ENCODE measurements at places on chromosomes 4 and X.

GRCh38 chr4:83230928-83231327 lies 53.7 kb downstream of the COQ2 start:
- DNase-seq, result no peak

DNA sequence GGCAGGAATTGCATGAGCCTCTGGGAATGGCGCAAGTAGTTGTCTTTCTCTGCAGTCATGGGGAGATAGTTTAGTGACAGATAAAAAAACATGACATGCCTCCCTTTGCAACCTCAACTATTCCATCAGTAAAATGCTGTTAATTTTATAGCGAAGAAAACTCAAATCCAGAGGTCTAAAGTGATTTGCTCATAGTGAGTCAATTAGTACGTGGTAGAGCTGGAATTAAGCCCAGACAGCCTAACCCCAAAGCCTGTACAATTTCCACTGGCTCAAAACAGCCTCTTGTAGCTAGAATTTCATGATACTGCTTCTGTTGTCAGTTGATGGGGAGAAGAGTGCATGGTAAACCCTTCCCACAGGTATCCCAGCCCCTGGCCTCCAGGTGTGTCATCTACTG lies 81.3 kb upstream of the TRPC5 start:
- no peak for DNase-seq

DNA sequence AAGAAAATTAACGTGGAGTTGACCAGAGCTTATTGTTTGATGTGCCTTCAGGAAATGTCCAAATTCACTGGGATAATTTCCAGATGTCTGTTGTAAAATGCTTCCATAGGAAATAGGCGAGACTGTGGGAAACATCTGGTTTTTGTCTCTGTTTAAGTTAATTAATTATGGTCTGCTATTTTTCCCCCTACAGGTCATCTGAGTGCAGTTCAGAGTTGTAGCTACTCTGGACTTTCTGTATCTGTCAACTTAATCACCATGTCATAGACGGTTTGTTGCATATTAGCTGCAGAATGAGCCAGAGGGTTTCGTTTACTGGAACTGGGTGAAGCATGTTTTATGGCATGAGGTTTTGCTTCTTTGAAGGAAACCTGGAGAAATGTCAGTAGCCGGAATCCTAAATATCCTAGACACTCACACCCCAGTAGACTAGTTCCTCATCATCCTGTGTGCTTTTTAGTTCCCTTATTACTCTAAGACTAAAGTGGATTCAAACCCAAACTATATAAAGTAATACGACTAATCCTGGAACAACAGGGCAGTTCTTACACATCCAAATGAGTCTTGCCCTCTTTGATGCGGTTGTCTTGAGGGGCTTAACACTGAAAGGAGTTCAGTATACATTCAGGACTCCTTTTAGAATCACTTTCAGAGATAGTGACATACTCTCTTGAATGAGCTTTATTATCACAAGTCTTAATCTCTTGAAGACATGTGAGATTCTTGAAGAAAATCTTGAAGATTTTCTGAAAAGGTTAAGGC lies 62.5 kb downstream of the PPEF1 start:
- DNase-seq, result no peak

GRCh38 chr4:10153161-10153560 lies 36.6 kb upstream of the WDR1 start:
- DNase-seq, result no peak

- DNase-seq, result no peak
Measured at GRCh38 chr4:155377276-155377675, 511 bp upstream of the MAP9 start.

DNA sequence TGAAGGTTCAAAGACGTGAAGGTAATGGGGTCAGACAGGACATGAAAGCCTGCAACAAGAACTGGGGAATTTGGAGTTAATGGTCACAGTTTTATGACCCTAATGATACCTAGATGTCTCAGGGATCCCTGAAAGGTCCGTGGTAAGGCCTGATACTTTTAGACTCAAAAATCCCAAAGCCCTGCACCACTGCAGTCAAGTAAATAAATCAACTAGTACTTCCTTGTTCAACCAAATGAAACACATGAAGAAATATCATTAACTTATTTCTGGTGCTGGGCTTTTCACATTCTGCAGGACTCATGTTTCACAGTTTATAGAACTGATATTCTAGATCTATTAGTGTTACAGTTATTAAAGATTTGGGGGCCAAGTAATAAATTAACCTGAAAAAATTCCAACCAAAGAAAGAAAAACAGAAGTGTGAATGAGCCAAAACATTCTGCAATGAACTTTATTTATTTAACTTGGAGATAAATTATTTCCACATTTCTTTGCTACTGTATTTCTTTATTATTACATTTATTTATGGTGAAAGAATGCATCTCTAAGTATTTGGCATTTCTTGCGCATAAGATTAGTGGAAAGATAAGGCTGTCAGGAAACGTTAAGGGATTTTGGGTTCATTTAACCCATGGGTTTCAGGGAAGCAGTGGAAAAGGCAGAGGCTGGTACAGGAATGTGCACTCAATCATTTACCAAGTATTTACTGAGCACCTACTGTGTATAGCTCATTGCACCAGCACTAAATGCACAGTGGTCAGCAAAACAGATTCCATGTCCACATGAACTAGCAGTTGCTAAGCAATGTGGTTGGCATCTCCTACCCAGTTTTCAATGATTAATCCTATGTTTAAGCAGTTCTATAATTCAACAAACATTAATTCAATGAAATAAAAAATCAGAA lies 8.7 kb downstream of the WDFY3 start:
- no peak for DNase-seq

DNA sequence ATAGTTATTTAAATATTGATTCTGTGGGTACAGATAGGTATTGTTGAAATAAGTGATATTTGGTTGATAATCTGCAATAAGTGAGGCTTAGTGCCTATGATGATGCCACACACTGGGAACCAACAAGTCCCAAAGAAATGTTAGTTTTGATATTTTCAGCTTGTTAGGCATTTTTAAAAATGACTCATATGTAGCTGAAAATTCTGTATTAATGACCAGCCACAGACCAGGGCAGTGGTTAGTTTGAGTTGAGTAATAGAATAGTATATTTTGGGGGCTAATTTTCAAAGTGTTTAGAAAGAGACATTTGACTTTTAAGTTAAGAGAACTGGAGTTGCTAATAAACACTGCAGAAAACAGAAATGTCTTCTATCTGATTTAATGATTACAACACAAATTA lies 9.4 kb downstream of the INTU start:
- DNase-seq, result no peak

GRCh38 chr4:184437565-184438265 lies 36.6 kb downstream of the IRF2 start:
- DNase-seq, result no peak

DNA sequence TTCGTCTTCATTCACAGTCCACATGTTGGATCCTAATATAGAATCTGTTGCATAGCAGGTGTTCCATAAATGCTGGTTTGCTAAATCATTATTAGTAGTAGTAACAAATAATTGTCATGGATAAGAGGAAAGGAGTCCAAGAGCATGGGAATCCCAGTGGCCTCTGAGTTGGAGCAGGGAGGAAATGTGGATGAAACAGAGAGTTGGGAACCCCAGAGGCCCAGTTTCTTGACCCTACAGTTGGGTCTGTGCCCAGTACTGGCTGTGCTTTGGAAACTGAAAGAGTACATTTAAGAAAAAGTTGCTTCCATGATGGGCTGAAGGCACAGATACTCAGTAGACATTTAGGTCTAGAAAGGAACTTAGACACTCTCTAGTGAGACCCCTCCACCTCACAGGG lies 149.4 kb upstream of the PSAPL1 start:
- DNase-seq, result no peak

DNA sequence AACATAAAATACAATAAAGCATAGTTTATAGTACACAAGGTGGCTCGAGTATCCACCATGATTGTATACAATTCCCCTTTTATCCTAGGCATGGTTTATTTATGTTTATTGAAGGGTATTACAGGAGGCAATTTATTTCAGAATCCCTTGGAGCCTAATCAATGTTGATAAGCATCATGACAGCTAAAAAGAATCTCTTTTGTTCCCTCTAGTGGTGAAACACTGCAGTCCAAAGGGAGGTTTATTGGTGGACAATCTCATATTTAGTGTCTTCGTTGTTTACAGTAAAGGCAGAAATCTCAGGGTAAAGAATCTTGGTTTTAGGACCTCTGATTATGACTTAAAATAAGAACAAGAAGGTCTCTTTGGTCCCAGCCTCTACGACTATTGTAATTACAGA lies 1712.5 kb downstream of the C4orf33 start:
- no peak for DNase-seq

GRCh38 chr4:95155759-95156451 lies 392.9 kb downstream of the UNC5C start:
- DNase-seq, result no peak

- no peak for DNase-seq
Measured at GRCh38 chr4:113094802-113095201, 45.3 kb downstream of the ANK2 start.

- DNase-seq, result no peak
Measured at GRCh38 chrX:71253253-71254091, 468 bp downstream of the ZMYM3 start.

GRCh38 chr4:22897520-22898108 lies 204.9 kb downstream of the GBA3 start:
- no peak for DNase-seq

DNA sequence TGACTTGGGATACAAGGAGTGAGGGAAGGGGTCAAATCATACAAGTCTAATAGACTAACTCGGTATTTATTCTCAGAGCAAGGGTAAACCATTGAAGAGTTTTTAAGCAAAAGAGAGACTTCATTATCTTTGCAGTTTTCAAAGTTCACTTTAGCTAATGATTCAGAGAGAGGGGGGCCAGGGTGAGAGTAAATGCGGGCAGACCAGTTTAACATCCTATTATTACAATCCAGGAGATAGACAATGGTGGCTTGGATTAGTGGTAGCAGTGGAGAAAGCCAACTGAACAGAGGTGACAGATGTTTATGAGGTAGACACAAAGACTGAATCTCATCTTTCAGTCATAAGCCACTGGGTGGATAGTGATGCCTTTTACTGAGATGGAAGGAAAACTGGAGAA lies 57.9 kb downstream of the CPEB2 start:
- no peak for DNase-seq

DNA sequence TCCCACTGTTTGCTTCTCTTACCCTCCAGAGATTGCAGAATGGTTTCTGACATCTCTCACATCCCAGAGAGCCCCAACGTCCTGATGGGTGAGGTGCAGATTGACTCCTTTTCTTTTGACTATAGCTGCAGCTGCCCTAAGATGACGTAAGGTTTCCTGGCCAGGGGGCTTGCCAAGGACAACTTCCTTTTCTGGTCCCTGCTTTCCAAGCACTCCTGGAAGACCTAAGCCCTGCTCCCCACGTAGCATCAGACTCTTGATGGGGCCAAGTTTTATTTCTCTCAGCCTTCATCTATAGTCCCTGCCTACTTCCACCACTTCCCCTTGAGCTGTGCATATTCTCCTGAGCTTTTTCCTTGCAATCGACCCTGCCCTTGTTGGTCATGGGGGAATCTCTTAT lies 497.7 kb downstream of the IDS start:
- no peak for DNase-seq

- no peak for DNase-seq
Measured at GRCh38 chr4:67083496-67083895, 461.8 kb downstream of the CENPC start.

GRCh38 chr4:138871555-138871875 lies 144.1 kb upstream of the NOCT start:
- DNase-seq, result no peak

DNA sequence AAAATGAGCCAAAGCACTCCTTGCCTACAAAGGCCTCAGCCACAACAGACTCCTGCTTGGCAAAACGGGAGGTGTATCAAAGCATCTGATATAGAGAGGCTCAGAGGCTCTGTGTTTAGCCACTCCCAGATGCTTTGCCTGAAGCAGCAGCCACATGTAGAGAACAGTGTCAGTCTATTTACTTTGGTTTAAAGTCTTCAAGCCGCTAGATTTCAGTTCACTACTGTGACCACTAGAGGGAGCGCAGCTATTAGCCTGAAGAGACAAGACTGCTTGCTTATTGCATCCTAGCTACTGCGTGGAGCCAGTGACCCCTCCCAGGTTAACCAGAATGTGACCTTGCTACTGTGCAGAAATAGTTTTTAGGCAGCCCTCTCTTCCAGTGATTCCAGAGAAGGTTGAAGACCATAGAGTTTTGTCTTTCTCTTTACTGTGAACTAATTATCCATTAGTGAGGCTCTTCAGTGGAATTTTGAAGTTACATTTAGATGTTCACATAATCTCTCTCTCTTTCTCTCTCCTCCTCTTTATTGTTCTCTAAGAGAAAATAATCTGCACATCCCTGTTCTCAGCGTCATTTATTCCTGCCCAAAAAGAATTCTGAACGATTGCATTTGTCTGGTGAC lies 39.3 kb downstream of the BMP3 start:
- no peak for DNase-seq

- no peak for DNase-seq
Measured at GRCh38 chr4:48669086-48669485, 111.0 kb downstream of the FRYL start.

DNA sequence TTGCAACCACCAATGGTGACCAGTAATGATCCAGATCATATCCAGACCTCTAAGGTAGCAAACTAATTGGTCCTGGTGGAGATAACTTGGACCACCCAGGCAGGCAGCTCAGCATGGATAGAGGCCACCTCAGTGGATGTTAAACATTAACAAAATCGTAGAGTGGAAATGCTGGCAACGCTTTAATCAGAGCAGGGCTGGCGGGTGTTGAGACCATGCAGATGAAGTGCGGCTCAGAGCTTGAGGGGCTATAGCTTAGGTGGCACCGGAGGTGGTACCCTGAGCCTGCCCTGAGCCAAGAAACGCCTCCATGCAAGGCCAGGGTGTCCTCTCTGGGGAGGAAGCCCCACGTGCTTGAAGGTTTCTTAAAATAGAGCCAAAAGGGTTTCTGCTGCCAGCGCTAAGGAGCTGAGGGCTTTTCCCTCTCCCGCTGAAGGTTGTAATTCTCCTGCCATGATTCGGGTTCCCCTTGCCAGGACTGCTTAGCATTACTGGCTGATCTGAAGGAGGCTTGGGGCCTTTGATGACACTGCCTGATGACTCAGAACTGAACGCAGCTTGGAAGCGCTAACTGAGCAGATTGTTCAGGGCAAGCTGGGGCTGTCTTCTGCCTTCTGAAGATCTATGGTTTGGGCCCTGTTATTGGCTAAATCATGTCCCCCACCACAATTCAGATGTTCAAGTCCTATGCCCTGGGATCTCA lies 177.8 kb upstream of the ATP6AP2 start:
- no peak for DNase-seq

DNA sequence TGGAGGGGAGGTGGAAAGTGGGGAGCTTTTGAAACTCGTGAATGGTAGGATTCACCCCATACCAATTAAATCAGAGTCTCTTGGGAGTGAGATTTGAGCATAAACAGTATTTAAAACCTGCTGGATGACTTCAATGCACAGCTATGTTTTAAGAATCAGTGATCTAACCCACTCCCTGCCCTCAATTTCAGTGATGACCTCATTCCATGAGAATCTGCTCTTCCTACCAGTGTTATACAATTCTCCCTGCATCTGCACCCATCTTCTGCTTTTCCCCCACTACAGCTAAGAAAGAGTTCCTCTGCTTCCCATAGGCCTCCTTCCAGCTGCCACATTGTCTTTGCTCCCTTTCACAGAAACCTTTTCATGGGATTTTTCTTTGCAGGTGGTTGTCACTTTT lies 18.3 kb upstream of the H2AZ1 start:
- no peak for DNase-seq

Measured in SIG-M5 (cell line).